Fibroblast of the aortic adventitia (primary cell): ENCODE measurements at places on chromosomes 1 and 21.

- DNase-seq, result no peak
Measured at GRCh38 chr1:216627252-216627651, 96.0 kb downstream of the ESRRG start.

DNA sequence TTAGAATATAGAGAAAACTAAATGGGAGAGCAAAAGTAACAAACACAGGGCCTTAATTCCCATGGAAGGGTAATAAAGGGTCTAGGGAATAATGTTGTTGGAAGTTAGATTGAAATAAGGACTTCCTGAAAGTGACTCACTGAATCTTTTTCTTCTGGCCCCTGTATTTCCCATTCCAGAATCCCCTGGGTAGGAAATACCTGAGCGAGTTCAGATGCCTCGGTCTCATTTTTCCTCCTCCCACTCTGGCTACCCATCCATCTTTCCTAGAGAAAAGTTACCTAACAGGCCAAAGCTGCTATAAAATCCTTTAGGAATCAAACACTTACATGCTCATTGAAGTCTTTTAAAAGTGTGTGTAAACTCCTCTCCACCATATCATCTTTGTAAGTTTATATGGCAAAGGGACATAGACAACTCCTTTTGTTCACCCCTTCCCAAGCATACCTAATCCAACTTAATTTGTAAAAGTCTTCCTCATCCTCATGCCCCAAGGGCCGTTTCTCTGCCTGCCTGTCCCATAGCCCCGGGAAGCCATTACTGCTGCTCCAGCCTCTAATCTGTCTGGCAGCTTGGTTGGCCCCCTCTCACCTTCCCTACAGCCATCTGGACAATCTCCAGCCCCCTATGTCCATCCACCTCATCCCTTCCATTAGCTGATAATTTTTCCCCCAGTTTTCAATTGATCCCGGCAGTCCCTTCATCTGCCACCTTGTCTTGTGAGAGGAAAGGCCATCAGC is 3.3 kb upstream of the MEF2D start:
- DNase-seq, result peak; percentile 34

- no peak for DNase-seq
Measured at GRCh38 chr21:39422527-39423241, 22.9 kb downstream of the LCA5L start.

GRCh38 chr1:188551176-188551575 is 1722.4 kb downstream of the PLA2G4A start:
- DNase-seq, result no peak

GRCh38 chr1:93981274-93981667 is 72.0 kb upstream of the GCLM start:
- no peak for DNase-seq

DNA sequence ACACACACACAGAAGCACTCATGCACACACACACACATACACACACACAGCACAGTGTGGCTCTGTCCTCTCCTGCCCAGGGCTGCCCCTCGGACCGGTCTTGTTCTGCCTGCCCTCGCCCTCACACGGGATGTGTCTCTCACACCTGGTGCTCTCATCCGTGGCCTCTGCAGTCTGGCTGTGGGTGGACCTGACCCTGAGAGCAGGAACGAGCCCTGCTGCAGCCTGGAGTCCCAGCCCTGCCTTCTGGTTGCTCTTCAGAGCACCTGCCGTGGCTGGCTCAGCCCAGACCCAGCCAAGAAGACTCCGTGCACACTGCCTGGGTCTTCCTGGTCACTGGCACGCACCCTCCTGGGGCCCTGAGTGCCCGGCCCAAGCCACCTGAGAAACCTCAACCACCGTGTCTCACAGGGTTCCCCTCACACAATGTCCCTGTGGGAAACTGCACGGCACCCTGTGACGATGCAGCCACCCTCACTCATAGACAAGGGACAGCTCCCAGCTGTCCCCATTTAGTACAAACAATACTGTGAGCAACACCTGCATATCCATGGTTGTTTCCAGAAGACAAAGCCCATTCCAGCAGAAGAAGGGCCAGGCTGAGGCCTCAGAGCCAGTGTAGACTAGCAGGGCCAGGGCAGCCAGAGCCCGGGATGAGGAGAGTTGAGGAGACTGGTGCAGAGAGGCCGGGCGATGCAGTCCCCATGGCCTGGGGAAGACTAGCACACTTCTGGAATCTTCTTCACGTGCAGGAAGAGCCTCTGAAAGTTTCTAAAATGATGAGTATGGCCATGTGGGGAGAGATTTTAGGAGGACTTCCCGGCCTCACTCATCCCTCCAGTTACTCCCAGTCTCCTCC is 234.0 kb downstream of the NPHP4 start:
- no peak for DNase-seq

DNA sequence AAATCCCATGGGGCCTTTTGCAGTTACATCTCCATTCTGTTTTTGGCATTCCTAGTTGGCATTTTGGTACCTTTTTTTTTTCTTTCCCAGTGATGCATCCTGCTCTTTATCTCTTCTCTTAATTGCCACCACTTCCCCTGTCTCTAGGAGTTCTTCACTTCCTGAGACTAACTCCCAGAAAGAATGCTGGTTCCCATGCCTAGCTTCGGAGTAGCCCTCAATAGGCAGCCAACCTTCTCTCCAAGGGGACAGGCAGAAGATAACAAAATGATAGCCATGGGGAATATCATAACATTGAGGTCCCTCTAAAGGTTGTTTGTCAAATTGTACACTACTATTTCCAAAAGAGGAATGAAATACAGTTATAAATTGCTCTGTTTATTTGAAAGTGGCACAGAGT is 150.6 kb upstream of the UBE2U start:
- no peak for DNase-seq

- DNase-seq, result no peak
Measured at GRCh38 chr1:178613271-178613945, 100.5 kb downstream of the TEX35 start.

- DNase-seq, result no peak
Measured at GRCh38 chr1:159803956-159804689, 2.0 kb downstream of the FCRL6 start.

DNA sequence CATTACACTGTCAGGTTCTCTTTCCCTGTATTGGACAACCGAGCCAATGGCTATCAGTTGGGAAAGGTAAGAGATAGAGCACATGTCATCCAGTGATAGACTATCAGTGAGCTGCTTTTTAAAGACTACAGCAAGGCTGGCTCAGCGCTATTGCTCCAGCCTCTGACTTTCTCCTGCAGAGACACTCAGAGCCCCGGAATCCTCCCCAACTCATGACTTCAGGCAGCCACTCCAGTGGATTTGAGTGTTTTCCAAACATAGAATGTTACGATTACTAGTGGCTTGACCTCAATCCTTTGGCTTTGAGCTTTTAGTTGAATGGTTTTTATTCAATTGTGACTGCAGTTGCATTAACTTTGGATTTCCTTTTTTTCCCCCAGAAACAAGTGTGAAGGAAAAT is 331.9 kb downstream of the DISC1 start:
- peak; percentile 42 for DNase-seq

DNA sequence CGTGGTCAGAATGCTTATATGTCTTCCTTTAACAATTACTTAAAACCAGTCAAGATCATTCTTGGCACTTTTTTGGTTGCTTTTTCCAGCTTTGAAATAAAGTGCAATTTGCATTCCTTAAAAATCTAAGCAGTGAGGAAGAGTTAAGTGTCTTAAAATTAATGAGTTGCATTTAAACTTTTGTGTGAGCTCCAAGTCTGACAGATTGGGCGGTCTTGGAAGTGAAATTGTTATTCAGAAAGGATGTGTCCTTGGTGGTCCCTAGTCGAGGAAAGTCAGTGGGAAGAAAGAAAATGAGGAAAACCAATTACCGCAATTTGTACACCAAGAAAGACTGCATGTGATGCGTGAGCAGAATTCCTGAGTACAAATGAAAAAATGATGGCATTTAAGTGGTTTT is 132.5 kb downstream of the HHIPL2 start:
- DNase-seq, result no peak

DNA sequence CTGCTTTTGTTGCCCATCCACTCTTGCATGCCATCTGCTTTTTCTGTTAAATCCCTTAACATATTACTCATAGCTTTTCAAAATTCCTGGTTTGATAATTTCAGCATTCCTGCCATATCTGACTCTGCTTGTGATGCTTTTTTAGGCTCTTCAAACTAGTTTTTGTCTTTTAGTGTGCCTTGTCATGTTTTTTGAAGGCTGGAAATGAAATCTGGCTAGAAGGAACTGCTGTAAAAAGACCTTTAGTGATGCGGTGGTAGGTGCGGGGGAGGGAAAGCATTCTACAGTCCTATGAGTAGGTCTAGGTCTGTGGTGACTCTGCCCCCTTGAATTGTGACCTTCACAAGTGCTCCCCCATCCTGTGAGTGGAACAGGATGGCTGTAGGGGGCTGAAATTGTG is 15.0 kb upstream of the S100B start:
- peak; percentile 34 for DNase-seq

DNA sequence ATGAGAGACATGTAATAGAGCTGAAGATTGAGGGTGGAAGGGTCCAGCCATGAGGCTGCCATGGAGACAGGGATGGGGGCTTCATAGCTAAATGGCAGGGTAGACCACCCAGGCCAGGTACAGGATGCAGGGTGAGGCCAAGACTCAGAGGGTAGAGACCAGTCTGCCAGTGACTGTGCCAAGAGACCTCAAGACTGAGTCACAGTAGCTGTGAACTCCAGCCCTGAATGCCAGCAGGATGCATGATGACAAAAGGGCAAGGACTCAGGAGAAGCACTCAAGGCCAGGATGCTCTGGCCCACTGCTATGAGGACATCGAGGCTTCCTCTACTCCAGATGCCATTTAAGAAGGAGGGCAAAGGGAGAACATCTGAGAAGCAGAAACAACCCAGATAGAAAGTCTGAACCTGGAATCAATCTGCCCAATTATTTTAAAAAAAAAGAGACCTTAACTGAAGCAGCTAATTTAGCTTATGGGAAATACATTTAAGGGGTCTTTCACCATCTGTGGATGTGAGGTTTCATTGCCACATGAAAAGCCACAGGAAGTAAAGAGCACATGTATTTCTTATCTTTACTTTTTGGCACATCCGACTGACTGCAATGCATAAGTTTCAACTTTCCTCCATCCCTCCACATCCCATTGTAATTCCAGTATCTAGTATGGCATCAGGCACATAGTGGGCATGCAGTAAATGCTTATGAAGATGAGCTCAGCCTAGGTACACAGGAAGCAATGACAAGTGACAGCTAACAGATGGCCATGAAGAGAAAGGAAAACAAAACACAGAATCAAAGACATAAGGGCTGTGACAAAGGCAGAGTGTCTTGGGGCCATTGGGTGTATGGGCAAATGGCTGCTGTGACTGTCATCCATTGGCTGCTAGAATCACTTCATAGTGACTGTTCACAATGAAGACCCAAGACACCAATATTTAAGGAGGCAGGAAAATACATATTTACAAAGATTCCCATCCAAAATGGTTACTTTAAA is 40.2 kb downstream of the SUSD4 start:
- no peak for DNase-seq

- peak; percentile 9 for DNase-seq
Measured at GRCh38 chr1:243562473-243562872, 287.6 kb downstream of the AKT3 start.

GRCh38 chr1:116910379-116911187 is 867 bp downstream of the PTGFRN start:
- DNase-seq, result peak; percentile 31

GRCh38 chr1:162138599-162139181 is 69.2 kb downstream of the NOS1AP start:
- DNase-seq, result no peak

DNA sequence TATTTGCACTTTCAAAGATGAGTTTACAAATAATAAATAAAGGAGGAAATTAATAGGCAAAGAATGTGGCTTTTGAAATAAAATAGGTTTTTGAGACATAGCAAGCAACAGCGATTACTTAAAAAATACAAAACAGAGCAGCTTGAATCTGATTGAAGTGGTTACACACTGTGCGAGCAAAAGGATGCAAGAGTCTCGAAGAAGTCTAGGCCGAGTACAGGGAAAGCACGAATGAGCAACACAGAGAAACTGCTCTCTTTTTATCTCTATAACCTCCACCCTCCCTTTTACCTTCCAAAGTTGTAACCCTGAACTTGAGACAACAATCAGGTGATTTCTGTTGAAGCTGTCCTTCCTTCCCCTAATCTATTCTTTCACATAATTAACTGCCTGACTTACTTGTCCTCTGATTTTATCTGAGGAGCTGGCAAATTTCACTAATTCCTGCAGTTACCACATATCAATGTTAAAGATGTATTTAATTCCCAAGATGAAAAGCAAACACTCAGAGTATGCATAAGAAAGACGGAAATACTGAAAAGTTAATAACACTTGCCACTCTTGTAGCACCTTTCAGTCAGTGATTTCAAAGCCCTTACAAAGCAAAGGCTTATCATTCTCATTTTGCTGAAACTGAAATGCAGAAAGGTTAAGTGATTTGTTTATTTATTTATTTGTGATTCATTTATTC is 1030.1 kb downstream of the ADGRL2 start:
- DNase-seq, result no peak
